ENCODE measurements at places on chromosomes 4 and X.

- no peak for DNase-seq
These were observed 1496.7 kb downstream of the TECRL start for GRCh38 chr4:62912531-62912930.

- DNase-seq: peak; percentile 78
These were observed 198.3 kb downstream of the NSUN7 start for GRCh38 chr4:40948014-40948413.

DNA sequence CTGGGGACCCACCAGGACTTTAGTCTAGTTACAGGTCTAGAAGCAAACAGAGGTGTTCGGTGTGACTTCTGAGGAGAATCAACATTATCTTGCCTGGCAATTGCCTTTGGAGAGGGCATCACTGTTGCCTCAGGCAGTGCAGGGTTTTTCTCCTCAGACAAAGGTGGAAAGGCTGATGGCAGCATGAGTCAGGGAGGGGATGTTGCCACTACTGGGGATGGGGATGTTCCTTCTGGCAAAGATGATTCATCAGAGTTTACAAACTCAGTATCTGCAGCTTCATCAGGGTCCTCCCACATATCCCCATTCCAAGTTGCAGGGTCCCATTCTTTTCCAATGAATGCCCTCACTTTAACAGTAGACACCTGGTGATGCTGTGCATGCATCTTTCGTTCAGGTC is 91.3 kb upstream of the GALNTL6 start:
- DNase-seq: no peak

DNA sequence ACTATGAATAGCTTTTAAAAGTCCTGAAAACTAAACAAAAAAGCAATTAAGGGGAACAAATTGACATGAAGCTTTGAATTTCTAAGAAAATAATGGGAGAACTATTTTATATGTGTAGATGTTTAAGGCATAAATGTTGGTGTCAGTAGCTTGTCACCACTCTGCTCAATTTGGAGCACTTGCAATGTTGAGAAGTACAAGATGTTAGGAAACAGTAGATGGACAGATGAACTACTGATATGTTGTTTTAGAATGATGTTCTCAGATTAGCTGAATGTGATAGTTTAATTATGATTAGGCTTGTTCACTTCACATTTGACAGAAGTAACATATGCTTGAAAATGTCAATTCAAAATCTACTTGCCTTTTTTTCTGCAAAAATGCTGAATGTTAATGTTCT is 525.7 kb upstream of the IGFBP7 start:
- no peak for DNase-seq

DNA sequence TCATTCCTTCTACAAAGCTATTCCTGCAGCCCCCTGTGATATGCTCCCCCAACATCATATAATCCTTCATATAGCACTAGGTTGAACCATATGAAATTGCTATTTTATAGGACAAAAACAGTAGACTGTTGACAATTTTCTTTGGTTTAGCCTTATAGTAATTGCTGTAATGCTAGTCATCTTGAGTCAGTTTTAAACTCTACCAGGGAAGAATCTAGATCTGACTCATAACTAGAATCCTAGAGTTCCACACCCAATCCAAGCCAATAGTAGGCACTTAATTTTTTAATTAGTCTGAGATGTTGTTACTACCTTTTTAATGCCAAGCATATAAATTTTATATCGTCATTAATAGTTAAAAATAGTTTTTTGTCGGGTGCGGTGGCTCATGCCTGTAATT is 136.8 kb downstream of the CHRNA9 start:
- DNase-seq: no peak

DNA sequence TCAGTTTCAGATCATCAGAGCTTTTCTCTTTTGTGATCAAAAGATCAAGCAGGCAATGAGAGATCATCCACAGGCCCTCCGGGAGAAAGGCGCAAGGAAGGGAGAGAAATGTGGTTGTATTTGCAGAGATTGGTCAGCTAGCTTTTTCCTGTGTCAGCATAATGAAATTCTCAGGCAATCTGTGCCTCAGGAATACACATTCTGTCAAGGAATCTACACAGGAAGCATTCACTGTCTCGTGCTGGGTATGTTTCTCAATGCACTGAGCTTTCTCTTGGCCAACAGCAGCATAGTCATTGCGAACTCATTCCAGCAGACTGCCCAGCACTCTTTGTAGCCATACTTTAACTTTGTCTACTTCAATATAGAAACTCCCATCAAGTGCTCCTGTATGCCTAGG is 413.7 kb downstream of the PPP3CA start:
- DNase-seq: no peak

DNA sequence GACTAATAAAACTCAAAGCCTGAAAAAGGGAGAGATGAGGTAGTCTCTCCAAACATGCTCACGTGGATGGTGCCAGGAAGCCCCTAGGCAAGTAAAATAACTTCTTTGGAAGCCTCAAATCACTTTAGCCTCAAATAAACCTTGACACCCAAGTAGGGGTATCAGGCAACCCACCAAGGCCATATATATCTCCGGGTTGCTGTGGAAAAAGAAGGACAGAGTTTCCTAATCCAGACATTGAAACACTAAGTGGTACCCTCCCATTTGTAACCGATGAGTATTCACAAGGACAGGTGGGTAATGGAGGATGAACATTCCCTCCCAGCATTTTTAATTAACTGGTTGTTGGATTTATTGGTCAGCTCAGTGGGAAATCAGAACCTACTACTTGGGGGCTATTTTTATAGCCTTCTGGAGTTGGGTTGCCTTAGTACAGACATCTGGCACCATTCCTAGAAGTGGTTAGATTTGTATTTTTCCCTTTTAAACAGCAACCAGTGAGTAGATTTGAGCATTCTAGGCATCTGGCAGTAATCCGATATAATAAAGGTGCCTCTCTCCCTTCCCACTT is 87.7 kb downstream of the GPC3 start:
- peak; percentile 72 for DNase-seq

- DNase-seq: no peak
These were observed 149.4 kb downstream of the FAT4 start for GRCh38 chr4:125464146-125464545.

- DNase-seq: no peak
These were observed 15.6 kb downstream of the MAML3 start for GRCh38 chr4:140138428-140138827.

GRCh38 chr4:121923306-121923705 is 28.6 kb downstream of the TRPC3 start:
- no peak for DNase-seq

DNA sequence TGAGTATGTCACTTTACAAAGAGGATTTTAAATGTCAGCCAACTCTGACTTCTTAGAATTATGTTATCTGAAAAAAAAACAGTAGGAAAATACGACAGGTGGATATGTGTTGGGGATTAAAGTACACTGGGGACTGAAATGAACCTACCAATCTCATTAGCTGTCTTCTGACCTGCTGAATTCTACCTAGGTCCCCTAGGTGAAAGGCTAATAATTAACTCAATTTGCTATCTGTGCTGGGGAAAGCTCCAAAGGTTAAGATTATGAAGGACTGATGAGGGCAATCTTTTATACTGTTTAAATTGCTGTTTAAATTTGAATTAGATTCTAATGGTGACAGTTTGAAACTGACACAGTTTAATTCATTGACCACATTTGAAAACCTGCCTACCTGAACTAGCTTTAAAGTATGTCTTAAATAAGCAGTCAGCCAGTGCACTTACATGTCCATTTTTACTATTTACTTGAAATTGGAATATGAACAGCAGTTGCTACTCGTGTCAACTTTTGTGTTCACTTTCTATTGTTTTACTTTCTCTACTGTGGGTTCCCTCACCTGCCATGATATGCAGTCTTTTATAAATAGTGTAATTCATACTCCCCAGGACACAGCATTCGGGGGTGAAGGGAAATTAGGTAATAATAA is 977.3 kb downstream of the C4orf33 start:
- no peak for DNase-seq

GRCh38 chr4:77852892-77853495 is 9.6 kb upstream of the MRPL1 start:
- no peak for DNase-seq

- DNase-seq: peak; percentile 78
These were observed 3.2 kb upstream of the RIPPLY1 start for GRCh38 chrX:106906361-106906760.

- no peak for DNase-seq
These were observed 810.4 kb downstream of the PCDH7 start for GRCh38 chr4:31530555-31530954.

- no peak for DNase-seq
These were observed 3.2 kb downstream of the GATA1 start for GRCh38 chrX:48789366-48790220.

DNA sequence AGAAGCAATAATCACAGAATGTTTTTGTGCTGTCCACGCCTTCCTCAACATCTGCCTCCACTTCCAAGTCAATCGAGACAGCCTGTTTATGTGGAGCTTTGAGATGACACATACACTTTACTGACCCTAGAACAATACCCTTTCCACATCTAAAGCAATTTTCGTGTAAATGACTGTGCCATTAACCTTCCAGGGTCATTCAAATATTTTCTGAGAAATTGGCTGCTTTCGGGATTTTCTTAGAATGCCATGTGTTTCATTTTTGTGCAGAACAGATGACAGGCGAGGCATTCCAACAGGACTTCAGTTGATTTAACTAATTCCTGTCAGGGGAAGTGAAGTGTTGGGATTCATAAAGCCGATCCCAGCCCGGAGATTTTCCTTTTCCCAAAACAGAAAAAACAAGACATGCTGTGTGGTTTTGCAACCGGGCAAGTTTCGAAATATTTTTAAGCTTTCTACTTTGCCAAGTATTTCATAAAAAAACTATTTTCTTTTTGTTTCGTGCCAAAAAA is 73.9 kb downstream of the SORBS2 start:
- no peak for DNase-seq

DNA sequence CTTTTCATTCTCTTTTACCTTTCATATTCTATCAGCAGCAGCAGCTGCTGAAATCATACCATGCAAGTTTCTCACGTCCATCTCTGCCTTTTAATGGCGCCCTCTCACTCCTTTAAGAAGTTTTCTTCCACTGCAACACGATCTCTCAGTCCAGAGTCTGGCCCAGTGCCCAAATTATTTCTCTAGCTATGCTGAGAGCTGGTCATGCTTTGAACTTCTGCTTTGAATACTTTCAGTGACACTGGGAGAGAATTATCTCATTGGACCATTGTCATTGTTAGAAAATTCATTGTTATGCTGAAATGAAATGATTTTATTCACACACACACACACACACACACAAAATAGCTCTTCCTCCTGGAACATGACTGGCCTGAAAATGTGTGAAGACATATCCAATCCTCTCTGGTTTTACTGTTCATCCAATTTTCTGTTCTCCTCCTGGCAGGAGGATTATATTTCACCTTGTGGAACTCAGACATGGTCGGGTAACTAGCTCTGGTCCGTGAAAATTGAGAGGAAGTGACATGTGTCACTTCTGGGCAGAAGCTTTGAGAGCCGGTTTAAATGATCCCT is 1.3 kb upstream of the PDHA1 start:
- DNase-seq: no peak

DNA sequence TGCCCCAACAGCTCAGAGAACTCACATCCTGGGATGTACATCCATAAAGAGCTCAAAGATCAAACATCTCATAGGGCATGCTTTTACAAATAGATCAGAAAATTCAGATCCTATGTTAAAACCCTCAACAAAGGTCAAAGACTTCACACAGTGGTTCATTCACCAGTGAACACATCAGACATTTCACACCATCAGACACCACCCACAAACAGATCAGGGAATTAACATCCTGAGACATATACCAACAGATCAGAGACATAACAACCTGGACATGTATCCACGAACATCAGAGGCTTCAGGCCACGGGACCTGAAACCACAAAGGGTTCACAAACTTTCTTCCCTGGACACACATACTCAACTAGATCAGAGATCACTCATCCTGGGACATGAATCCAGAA is 23.4 kb downstream of the SUV39H1 start:
- no peak for DNase-seq

DNA sequence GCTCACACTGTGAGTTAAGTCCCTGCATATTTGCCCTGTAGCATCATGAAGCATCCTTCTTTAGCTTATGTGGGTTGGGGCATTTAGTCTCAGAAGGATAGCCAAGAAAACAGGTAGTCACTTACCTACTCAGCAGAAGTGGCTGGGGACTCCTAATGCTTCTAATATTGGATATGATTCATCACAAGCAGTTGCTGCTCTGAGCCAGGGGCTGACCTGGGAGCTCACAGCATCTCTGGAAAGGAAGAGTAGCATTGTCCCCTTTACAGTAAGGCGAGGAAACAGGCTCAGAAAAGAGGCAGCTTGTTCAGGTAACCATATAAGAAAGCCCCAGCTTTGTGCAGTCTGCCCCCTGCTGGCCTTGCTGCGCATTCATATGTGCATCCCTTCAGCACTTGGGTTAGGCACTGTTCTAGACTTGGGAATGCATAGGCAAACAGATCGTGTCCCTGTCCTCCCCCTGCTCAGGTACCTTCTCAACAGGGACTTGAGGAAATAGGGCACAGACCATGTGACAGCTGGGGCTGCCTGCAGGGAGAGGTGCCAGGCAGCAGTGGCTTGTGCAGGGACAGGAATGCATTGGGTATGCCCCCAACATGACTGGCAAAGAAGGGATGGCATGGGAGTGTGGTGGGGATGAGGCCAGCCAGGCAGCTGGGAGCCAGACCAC is 35.7 kb upstream of the TBC1D14 start:
- peak; percentile 53 for DNase-seq

- no peak for DNase-seq
These were observed 193.8 kb upstream of the BCOR start for GRCh38 chrX:40291553-40291952.
